Vagina (tissue), 2 donors: ENCODE measurements at places on chromosomes 7 and 10.

GRCh38 chr7:69109246-69109645 lies 489.0 kb upstream of the AUTS2 start:
- DNase-seq: no peak

DNA sequence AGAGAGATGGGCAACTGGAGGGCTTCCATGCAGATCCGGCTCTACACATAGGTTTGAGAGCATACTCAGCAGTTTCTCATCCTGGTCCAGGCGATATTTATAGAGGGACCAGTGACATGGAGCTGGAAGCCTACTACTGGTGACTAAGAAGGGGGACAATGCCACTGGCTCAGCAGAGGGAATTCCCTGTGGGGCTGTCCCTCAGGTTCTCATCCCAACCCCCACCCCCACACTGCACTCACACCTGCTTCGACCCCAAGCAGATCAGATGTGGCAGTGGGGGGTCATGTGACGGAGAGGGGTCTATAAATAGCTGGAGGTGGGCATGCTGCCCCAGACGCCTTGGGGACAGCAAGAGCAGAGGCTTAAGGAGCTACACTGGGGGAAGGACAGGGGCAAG lies at the start of gene CLCN1:
Gene CLCN1 (plus strand): TSS at position 336 of the 400 bp plus-strand sequence. CDS start 102 bp downstream, outside the sequence.
- DNase-seq: no peak

GRCh38 chr7:140084142-140084655 lies 21.4 kb upstream of the PARP12 start:
- DNase-seq: no peak

DNA sequence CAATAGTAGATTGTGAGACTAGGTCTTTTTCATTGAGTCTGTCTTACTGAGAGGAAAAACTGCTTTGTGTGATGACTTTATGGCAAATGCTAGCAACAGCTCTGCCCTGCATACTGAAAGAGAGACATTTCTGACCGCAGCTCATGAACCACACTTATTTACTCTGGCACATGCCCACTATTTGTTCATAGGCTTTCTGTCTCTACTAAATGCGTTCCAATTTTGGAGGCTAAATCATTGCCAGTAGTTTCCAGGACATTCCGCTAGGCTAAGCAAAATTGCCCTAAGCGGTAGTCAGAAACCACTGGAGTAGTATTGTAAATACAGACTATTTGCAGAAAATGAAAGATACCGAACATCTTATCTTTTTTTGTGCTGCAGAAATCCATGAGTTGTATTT lies 55.6 kb upstream of the DLX6 start:
- DNase-seq: no peak

DNA sequence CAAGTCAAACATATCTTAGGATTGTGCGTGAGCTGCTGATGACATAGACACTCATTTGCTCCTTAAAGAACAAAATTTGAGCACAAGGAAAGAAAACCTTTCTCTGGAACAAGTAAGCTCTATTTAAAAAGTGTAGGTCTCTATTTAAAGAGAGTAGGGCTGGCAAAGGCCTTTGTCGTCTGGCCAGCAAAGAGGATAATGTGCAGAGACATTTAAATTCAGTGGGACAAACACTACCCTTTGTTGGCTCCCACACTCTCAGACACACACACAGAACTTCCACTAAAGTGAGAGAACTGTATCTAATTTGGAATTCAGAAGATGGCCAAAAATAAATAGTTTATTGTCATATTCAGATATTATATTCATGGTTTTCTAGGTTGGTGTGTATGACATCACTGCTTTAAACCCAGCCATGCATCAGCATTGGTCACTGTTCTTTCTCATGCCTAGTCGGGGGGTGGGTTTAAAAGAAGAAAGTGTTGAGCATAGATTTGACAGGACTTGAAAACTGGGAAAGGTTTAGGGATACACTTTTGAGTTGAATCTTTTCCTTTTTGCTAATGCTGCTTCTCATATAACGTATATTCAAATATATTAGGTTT lies 49.5 kb upstream of the HDAC9 start:
- DNase-seq: no peak

GRCh38 chr7:158351481-158351880 lies 236.1 kb downstream of the PTPRN2 start:
- no peak for DNase-seq

- no peak for DNase-seq
Observed at GRCh38 chr10:31036209-31036608, 4.5 kb upstream of the ZNF438 start.

- no peak for DNase-seq
Observed at GRCh38 chr10:79129361-79129997, 60.7 kb downstream of the ZMIZ1 start.

DNA sequence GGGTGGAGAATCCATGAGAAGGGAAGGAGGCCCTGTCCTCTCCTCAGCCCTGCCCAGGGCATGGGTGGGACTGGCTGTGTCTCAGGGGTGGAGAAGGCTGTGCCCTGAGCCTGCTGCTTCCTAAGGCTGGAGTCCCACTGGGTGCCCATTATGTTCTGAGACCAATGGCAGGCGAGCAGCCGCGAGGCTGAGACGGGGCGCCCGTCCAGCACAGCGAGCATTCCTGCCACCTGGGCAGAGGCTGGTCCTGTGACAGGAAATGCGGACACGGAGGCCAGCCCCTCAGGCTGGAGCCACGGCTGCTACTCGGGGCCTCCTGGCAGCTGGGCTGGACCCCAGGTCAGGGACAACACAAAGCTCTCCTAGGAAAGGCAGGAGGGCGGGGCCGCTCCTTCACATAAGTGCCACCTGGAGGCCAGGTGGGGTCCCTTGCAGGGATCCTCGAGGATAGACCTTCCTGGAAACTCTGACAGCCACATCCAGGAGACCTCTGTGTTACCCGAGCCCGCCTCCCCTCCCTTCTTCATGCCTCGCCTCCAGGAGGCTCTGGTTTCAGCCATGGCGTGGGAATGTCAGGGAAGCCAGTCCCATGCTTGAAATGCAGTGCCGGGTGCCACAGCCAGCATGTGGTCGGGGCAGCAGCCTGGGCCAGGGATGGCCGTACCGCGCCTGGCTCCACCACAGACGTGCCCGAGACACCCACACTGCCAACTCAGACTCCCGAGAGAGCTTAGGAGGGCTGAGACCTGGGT lies 173.9 kb downstream of the USP6NL start:
- DNase-seq: peak; percentile 78

DNA sequence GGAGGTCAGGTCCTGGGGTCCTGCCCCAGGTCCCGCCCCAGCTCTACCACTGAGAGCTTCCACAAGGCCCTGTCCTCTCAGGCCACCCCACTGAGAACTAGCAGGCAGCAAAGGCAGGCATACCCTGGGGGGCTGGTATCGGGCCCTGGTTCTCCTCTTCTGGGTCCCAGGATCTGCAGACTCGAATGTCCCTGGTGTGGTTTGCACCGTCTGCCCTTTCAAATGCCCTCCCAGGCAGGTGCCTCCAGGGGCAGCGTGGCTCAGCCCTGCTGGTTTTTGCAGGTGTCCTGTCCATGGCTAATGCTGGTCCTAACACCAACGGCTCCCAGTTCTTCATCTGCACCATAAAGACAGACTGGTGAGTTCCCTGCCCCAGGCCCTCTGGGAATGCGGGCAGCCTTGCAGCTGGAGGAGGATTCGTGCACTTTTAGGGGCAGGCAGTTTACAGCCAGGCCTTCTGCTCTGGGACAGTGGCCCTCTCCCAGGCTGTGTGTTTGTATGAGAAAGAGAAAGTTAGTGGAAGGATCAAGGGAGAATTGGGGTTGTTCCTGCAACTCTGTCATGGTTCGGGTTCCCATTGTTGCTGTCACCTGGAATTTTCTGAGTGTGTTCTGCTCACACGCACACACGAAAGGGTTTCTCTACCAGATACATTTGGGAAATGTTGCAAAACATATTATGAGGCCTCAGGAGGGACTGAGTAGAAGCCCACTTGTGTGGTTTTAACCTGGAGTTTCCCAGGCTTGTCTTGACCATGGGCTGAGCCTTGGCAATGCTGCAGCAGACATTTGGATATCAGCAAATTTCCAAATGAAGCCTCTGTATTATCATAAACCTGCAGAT lies 5.0 kb downstream of the PPIF start:
- DNase-seq: no peak

DNA sequence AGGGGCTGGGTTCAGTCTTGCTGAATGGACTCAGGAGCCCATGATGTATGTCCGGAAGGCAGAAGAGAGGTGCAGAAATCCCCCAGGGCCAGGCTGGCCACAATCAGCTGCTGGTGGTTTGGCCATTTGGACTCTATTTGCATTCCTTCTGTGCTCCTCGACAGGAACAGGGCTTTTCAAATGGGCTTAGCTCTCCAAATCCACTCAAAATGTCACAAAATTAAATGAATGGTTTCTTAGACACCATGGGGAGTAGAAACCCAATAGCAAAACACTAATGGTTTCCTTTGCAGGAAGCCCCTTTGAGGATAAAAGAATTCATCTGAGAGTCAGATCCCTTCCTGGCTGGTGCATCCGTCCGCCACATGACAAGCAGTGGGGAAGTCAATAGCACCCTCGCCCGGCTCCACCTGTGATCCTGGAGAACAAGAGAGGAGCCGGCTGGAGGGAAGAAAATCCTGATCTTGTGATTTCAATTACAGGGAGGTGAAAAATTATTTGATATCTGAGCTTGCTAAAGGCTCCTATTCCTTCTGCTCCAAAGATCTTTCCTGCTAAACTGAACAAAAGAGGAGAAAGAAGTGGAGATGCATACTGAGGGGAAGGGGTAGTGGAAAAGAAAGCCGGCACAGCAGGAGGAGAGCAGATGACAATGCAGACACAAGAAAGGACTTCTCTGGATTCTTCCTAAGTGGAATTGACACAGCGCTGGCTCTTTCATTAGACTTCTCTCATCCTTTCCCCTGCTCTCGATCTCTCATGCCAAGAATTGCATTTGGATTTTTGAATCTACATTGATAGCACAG lies 190.7 kb downstream of the C7orf25 start:
- DNase-seq: no peak

DNA sequence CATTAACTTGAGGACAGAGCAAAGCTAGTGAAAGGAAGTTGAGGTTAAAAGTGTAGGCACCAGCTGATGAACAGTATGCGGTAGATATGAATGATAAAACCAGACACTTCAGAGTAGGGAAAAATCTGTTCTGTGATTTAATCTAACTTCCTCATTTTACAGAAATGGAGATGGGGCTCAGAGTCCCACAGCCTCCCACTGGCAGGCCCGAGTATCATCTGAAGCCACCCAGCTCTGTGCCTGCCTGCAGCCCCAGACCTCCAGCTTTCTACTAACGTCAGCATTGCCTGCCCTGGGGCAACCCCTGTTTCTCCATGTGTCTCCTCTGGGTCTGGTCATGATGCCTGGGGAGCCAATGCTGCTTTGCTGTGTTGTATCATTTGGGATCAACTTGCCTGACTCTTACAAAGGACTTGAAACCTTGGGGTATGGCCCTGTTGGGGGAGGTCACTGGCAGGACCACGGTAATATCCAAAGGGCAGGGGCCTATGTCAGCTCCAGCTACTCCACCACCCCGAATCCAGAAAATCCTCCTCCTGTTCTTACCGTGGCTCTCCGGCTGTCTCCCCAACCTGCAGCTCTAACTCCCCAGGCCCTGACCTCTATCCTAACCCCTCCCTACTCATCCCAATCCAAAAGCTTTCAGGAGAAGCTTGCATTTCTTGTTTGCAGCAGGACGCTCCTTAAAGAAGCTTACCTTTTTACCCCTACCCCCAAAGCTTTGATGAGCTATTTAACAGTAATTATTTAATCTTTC lies 56.2 kb upstream of the NPY start:
- no peak for DNase-seq

DNA sequence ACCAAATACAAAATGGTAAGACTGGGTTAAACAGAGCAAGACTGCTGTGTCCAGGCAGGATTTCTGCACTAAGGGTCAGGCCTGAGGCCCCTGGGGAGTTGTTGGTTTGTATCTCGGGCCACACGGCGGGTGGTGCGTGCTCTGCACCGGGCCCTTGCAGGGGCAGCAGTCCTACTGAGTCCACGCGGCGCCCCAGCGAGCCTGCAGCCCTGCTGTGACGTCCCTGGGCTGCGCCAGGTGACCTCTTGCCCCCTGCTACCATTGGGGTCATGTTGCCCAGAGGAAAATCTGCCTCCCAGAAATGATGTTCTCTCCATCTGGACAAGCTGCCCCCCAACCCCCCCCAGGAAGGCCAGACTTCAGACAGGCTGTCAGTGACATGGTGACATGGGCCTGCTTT lies 281.5 kb downstream of the CELF2 start:
- DNase-seq: peak; percentile 67

DNA sequence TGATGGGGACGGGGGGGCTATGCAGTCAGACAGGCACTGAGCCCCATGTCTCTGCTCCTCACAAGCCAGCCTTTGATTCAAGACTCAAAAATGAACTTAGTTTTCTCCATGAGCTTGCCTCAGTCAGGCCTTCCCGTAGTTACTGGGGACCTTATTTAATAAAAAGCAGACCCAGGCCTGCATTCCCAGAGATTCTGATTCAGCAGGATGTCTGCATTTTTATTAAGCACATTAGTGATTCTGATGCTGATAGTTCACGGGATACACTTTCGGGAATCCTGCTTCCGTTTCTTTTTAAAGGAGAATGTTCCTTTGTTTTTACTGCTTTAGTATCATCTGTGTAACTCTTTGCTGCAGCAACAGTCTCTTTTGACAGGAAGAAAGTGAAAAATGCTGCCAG lies 28.3 kb upstream of the PLPP4 start:
- no peak for DNase-seq

- no peak for DNase-seq
Observed at GRCh38 chr10:30059209-30060107, at the start of gene JCAD. JCAD (minus strand) TSS chr10:30059586; CDS start chr10:30047812, 11,774 bp downstream.

- DNase-seq: no peak
Observed at GRCh38 chr10:71038921-71039320, 150.6 kb upstream of the PCBD1 start.

- no peak for DNase-seq
Observed at GRCh38 chr7:80088705-80089104, 45.9 kb upstream of the GNAI1 start.

DNA sequence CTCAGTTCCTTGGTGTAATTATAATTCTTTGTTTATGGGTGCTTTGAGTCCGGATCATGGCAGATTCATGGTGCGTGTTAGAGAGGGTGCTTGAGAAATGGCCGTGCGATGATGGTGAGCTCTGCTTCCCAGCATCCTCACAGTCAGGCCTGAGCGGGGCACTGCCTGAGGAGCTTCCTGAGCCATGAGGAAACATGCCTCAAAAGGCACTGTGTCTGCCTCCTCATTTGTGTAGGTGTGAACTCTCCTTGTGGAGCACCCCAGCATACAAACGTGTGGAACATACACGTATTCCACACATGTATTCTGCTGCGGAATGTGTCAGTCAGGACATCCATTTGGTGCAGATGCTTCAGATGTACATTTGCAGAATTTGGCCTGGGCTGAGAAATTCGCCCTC lies 205.4 kb downstream of the CELF2 start:
- DNase-seq: no peak

- no peak for DNase-seq
Observed at GRCh38 chr10:121804460-121804859, 123.4 kb downstream of the ATE1 start.

GRCh38 chr7:139230023-139230422 lies 1.0 kb upstream of the UBN2 start:
- DNase-seq: no peak

DNA sequence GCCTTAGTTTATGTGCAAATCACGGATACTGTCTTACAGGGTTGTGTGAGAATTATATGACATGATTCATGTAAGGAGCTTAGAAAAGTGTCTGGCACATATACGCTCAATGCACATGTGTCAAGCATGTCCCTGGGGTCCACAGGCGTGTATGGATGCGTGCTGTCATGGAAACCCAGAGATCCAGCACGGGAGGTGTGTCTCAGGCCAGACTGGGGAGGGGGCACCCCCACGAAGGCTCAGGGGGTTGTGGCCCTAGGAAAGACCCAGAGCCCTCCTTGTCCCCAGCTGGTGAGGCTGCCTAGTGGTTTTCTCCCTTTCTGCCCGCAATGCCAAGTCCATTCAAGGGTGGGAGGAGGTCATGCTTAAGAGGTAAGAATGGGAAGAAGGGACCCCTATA lies 9.1 kb downstream of the BTBD16 start:
- no peak for DNase-seq
